Nephron progenitor cell (in vitro differentiated cells): ENCODE measurements at places on chromosomes 7 and 10.

- no peak for DNase-seq
Observed at GRCh38 chr10:72719941-72720592, 28.1 kb downstream of the MCU start.

GRCh38 chr10:78572565-78572964 lies 496.2 kb upstream of the ZMIZ1 start:
- no peak for DNase-seq

DNA sequence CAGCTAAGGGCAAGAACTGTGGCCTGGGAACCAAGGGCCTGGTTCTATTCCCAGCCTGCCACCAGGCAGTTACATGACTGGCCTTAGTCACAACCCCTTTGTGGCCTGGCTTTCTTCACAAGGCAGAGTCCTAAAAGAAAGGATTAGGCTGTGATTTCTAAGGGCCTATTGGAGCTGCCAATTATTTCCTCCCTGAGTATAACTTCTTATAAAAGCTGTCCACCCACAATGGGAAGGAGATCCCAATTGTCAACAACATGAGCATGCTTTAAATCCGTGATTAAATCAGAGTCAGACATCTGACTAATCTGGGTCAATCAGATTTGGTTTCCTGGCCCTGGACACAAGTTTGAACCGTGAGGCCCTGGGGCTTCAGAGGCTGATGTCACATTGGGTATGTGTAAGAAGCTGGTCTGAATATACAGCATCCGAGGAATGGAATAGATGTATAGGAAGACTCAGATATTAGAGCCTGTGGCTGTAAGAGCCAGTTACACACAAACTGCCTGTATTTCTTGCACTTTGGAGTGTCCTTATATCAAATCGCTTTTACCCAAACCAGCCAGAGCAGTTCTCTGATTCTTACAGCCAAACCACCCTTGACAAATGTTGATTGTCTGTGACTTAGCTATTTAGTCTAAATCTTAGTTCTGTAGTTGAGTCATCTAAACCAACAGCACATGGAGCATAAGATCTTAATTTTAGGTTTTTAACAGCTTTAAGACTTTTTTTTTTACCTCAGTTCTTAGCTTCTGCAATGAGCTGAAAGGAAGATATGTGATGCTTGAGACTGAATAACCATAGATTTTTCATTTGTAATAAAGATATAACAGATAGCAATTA lies 61.3 kb downstream of the ABCB4 start:
- DNase-seq = no peak

DNA sequence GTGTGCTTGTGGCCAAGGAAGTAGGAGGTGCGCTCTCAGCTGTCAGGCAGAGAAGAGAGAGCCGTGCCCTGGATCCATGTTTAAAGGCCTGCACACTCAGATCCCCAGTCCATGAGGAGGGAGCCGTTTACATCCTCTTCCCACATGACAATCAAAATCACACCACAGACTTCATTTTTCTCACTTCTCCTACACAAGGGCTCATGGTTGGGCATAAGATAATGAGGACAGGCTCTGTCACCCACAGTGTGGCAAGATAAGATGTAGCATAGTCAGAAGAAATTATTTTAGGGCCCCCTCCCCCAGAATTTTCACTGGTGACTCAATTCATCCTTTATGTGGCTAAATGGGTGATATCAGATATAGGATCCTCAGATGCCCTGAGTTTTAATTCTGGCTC lies 35.9 kb upstream of the INHBA start:
- DNase-seq = no peak

DNA sequence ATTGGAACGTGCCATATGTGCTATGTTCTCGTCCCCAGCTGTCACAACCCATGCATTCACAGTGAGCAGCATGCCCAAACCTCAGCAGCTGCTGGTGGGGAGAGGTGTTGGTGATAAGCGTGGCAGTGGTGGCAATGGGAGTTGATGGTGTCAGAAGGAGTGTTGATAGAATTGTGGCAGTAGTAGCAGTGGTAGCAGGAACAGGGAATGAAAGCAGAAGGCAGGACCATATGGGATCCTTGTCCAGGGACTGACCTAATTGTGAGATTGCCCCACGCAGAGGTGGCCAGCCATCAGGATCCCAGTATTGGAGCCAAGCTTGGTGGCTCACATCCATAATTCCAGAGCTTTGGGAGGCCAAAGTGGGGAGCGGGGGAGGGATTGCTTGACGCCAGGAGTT lies 276.3 kb downstream of the GALNT17 start:
- DNase-seq = no peak

DNA sequence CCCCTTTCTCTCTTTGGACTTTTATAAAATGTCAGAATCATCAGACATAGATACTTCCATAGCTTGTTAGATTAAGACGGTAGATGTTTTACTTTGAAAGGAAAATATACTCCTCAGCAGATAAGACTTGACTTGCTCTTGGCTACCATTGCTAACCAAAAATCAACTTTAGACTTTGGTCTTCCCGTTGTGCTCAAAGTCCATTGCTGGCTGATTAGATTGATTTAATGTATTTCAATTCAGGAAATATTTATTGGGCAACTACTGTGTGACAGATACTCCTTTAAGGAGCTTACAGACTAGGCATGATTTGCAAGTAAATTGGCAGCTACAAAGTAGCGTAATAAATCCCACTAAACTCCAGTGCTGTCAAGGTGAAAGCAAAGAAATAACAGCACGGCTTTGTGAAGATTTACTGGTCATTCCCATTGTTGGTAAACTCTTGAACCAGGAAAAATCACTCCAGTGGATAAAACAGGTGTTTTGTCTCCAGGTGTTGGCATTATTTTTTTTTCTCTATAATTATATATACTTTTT lies 95.7 kb upstream of the ARMC3 start:
- no peak for DNase-seq

DNA sequence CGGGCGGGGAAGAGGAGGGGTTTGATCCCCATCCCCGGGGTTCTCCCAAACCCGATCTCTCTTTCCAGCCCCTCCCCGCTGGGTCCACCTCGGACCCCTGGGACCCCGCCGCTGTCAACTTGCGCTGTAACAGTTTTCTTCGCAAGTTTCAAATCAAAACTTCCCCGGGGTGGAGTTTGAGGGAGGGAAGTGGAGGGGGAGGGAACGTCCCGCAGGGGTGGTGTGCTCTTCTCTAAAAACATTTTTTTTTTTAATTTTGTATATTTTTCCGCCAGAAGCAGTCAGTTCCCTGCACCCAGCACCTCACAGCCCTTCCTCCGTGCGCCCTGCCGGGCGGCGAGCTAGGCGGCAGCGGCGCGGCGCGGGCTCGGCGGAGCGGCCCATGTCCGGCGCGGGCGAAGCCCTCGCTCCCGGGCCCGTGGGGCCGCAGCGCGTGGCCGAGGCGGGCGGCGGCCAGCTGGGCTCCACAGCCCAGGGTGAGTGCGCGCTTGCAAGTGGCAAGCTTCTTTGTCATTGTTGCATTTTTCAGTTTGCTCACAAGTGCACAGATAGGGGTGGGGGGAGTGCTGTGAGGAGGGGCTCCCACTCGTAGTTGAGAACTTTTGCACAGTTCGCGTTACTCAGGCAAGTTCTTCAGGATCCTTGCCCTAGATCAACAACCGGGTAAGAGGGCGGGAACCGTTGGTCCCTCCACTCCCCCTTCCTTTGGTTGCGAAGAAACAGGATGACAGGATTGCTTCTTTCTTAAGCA lies 933 bp downstream of the MDFIC start:
- DNase-seq = peak; percentile 53

DNA sequence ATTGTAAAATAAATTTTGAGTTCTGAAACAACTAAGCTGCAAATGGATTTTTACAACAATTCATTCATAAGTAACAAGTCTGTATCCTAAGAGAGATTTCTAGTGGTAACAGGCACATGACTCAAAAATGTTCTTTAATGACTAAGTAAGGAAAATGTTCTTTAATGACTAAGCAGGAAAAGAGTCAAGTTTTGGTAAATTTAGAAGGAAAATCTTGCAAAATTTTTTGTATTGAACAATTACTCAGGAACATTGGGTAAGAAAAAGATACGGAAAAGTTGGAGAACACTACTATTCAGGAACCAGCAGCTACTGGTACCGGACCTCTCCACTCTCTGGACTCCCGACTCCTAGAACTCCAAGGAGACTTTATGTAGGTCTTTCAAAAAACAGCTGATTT lies 33.5 kb downstream of the HYCC1 start:
- DNase-seq = no peak
